NCI-H1436 treated with DMSO at 0.1 percent for 48 hours (cell line): ENCODE measurements at places on chromosomes 2 and 18.
A peak's percentile ranks its signal among the peaks of the same experiment; 100 is the strongest.

GRCh38 chr18:25651553-25651952 lies 299.6 kb upstream of the ZNF521 start:
- DNase-seq = no peak

DNA sequence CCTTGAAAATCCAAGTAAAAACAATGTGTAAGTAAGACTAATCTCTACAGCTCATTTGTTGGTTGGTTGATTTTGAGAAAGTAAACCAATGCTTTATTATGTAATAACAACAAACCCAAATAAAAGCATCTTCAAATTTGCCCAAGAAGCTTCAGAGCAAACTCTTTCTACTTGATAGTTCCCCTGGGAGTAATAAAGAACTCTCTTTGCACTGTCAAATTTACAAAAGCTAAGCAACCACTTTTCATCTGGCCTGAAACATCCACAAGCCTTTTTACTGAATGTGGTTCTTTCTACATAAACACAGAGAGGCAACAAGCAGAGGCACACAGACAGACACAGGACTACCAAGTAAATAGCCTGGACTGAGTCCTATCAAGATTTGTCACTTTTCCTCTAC lies 28.8 kb upstream of the CACNB4 start:
- DNase-seq = no peak

DNA sequence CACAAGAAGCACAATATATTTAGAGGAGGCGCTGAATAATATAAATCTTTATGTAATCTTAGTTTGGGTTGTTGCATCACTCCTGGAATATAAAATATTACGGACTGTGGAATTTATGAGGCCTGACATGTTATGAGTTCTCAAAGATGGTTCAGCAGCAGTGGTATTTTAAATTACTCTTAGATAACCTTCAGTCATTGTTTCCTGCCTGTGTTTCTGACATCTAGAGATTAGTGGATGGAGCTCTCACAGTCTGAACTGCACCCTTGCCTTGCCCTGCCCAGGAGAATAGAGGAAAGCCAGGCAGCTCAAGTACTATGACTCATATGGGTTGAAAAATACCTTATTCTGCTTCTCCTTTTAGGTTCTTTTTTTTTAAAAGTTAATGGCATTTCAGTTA lies 70.0 kb downstream of the ACSL3 start:
- DNase-seq = no peak

DNA sequence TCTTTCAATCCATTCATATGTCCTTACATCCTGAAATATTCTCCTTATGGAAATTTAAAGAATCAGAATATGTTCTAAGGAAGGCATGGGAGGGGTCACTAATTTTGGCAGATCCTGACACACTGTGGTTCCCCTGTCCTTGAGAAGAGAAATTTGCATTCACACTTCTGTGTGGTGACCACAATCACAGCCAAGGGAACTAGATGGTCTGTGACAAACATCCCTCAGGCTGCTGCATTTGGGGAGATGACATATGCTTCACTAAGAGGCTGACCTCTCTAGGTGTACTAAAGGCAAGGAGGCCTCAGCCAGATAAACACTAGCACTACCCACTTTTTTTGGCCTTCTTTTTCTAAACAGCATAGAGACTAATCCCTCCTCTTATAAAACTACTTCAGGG lies 129.6 kb downstream of the MREG start:
- no peak for DNase-seq

DNA sequence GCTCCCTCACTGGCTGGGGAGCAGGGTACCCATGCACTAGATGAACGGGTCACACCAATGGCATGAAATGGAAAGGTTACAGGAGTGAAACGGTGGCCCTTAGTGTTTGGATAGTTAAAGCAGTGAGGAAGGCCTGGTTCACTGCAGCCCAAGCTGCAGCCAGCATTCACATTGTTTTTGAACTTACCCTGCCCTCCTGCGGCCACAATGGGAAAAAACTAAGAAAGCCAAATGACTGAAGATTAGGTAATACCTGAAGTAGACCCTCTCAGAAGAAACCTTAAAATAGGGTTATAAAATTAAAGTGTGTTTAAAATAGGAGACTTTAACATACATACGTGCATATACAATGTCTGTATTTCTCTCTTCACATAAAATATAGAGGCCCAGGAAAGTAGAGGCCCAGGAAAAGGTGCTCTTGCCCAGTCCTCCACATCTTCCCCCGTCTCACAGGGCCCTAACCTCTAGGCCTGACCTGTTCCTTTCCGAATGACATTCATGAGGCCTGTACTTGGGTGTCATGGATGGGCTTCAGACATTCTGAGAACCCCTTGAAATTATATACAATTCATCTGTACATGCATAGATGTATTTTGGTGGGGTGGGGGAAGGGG lies 33.3 kb downstream of the DOK1 start:
- DNase-seq = peak; percentile 3

DNA sequence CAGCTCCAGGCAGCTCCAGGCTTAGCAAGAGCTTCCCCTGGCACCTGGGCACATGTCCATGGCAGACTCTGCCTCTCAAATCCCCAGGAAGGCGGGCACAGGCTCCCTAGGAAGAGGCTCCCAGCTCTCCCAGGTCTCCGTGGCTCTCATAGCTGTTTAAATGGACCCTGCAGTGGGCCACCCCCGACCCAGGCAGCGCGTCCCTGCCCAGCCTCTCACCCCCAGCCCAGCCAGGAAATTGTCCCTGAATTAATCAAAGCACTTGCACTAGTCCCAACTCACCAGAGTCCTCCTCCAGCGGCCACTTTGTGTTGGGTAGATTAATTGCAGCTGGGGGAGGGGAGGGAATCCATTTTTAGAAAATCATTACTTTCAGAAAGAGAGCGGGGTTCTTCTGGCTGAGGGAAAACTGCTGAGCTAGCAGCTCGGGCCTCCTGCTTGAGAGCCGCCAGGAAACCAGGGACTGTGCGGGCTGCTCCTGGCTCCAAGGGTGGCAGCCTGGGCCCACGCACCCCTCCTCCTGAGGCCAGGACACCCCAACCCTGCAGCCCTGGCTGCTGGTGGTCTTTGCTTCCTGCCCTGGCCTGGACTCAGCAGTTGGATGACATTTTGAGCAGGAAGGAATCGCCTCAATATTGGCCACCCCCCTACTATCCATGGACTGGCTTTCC lies 36.0 kb downstream of the SMAD7 start:
- no peak for DNase-seq

DNA sequence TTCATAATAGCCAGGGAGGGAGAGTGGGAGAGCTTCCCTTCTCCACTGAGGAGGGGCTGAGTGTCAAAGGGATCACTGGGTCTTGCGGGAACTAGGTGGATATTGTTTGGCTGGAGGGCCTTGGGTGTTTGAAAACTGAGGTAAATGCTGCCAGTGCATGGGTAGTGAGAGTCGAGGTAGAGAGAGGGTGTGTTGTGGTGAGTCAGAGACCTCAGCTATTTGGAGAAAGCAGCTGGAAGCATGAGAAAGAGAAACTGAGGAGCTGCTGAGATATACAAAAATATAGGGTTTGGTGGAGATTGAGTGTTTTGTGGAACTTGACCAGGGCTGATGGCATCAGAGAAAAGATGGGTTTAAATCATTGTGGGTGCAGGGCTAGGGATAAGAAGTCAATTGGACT lies 127.0 kb upstream of the CCDC195 start:
- DNase-seq = no peak

DNA sequence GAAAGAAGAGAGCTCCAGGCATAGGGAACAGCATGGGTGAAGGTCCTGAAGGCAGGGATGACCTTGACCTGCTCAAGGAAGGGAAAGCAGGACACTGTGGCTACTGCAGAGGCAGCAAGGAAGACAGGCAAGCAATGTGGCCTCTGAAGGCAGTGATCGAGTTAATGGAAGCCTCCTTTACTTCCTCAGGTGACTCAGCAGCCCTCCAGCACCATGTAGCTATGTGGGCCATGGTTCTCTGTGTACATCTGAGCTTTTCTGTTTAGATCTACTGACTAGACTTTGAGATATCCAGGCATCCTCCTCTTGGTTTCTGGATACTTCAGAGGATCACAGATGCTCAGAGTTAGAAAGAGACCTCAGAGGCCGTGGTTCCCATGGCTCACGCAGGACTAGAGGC lies 107.3 kb upstream of the PID1 start:
- DNase-seq = no peak

DNA sequence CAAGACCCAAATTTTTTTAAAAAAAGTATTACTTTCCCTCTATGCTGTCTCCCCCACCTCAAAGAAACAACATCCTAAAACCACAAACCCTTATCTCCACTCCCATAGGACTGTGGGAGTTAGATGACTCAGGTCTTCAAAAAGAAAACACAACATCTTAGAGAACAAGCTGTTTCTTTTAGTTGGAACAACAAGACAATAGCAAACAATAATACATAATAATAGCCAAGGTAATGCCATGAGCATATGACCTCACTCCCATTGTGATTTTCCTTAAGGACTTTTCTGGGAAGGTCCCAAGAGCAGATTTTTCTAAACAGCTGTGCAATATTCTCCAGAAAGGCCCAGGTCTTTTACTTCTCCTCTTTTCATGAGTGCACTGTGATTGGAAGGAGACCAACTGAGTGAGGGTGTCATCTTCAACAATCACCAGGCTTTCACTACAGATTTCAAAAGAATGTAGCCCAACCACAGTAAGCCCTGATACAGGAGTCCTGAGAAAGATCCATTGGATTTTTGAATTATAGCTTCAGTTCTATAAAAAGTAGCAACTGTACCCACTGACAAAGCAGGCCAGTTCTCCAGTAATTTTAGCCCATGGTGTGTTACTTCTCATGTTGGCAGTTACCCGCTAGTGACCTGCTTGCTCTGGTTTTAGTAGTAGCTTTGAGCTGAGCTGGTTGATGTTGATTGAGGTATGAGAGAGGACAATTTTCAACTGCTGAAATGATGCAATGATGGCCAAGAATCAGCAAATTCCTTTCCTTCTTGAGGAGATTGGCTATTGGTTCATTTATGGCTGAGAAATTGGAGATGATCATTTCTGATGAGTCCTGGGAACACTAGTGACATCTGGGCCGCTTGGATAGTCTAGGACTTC lies 144.5 kb upstream of the TCF4 start:
- no peak for DNase-seq

- no peak for DNase-seq
Measured at GRCh38 chr2:168567836-168568235, 111.8 kb downstream of the CERS6 start.

- no peak for DNase-seq
Measured at GRCh38 chr2:61926531-61927477, 21.3 kb downstream of the COMMD1 start.

GRCh38 chr18:35998967-35999366 lies 26.5 kb downstream of the RMP24 start:
- DNase-seq = no peak

DNA sequence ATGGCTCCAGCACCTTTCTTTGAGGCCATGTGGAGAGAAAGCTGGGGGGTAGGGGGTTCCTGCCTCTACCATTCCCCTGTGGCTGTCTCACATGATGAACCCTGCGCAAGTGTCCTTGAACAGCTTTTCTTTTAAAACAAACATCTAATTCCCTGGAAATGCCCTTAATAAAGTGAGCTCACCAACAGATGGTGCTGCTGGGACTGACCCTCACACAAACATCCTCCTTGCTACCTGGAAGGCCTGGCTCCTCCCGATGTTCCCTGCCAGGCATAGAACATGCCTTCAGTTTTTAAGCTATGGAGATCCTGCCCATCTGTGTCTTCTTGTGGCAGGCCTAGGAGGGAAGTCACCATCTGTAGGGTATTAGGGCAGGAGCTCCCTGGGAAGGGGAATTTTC lies 60.7 kb upstream of the GATA6 start:
- DNase-seq = no peak

DNA sequence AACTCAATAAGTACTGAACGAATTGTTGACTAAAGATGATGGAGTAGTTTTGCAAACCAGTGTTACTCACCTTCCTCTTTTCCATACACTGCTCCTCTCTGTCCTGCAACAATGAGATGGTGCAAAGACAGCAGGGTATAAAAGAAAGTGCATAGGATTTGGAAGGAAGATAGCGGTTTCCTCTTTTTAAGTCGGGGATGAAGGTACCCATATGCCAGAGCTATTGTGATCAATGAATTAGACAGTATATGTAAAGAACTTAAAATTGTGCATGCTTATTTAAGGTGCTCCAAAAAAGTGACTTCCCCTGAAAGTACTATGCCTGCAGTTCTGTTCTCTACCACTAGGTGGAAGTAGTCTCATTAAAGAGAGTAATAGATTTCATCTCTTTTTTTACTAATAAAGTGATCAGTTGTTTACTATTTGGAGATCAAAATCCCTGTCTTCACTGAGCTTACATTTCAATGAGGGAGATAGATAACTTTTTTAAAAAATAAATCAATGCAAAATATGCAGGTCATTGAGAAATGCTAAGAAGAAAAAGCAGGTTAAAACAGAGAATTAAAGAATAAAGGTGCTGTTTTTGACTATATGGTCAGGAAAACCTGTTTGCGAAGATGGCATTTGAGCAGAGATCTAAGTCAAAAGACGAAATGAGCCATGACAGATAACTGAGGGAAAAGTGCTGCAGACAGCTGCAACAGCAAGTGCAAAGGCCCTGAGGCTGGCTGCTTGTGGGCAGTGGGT lies 339.7 kb upstream of the SLC14A2 start:
- no peak for DNase-seq

DNA sequence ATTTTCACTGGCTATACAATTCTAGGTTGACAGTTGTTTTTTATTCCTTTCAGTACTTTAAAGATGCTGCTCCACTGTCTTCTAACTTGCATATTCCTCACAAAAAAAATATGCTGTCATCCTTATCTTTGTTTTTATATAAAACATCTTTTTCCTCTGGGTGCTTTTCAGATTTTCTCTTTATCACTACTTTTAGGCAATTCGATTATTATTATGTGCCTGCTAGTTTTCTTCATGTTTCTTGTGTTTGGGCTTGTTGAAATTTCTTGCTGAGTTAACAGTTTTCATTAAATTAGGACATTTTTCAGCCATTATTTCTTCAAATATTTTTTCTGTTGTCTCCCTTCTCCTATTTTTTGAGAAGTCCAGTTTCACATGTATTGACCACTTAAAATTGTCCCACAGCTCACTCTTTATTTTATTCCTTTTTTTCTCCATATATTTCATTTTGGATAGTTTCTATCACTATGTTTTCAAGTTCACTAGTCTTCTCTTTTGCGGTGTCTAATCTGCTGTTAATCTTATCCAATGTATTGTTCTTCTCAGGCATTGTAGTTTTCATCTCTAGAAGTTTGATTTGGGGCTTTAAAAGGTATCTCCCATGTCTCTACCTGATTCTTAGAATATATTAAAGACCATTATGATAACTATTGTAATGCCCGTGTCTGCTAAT lies 205.1 kb upstream of the SIX3 start:
- DNase-seq = no peak

DNA sequence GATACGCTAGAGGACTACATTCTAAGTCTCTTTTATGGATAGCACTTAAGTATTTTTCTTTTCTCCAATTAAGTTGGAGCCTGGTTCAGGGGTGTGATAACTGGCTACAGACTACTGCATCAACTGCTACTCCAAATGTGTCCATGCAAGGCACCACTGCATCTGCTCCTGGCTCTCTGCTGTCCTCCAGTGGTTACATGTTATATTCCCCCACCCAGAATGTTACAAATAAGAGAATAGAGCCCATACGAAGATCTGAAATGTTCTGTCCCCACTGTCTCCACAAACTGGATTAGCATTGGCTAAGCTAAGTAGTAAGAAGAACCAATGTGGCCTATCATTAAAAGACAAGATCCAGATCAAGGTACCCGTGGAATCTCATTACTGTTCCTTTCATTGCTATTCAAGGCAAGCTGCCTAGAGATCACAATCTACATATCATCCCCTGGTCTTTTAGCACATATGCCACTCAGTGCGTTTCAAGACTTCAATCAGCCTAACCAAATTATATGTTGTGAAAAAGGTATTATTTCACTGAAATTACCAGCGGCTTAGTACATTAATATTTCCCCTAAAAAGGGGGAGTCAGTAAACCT lies 308.3 kb upstream of the SLC8A1 start:
- DNase-seq = no peak

GRCh38 chr2:128591022-128591860 lies 272.6 kb upstream of the HS6ST1 start:
- DNase-seq = no peak
